Renal cortex interstitium (tissue), 15 donors: ENCODE measurements at places on chromosomes 2 and 18. TPM values are rescaled to one million over a fixed set of nuclear protein-coding genes. Genes with fewer than 3 reads are reported as not detected.

Gene PROC
- 3.2 TPM for polyA plus RNA-seq

DNA sequence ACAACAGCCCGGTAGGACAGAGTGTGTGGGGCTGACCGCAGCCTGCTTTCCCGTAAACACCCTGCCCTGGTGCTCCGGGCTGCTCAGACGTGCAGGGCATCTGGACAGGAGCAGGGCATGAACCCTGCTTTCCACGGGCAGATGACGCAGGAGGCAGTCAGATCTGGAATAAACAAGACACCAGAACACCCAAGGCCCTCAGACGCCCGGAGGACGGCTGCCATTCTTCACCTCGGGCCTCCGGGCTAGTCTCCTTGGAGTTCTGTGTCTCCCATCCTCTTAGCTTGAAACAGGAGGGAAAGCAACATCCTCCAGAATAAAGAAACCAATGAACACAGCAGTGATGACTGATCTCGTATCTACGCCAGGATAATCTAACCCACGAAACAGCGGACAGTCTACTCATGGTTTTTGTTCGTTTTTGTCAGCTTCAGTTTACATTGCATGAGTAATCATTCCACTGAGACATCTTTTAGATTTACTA lies 7.3 kb downstream of the PXDN start:
- DNase-seq, result no peak

DNA sequence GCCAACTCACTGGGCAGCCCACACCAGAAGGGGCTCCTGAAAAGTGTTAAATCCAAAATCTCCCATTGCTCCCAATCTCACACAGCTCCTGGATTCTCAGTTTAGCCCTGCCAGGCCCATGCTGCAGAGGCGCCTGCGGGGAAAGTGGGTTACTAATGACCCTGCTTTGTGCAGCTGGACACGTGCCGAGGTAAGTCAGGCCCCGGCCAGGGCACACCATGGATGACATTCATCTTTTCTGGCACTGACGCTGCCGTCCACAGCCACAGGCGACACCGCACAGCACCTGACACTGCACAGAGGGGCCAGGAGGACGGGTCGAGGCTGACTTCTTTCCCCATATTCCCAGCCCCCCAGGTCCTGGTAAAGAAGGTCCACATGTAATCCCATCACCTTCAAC lies 193.5 kb downstream of the EIPR1 start:
- no peak for DNase-seq

Gene SCG2
- 0.47 TPM for polyA plus RNA-seq

DNA sequence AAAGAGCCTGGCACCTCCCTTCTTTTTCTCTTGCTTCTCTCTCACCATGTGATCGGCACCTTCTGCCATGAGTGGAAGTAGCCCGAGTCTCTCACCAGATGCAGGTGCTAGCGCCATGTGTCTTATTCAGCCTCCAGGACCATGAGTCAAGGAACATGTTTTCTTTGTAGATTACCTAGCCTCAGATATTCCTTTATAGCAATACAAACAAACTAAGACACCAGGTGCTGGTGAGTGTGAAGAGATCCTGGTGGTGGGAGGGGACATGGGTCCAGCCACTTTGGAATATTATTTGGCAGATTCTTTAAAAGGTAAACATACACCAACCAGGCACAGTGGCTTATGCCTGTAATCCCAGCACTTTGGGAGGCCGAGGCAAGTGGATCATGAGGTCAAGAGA lies 5.9 kb upstream of the USP40 start:
- DNase-seq, result no peak

GRCh38 chr2:69745035-69745434 lies 3.1 kb downstream of the ANXA4 start:
- DNase-seq, result no peak

Gene CYP27C1
- 7.0 TPM for polyA plus RNA-seq

GRCh38 chr2:96485751-96486651 lies 19.2 kb downstream of the NEURL3 start:
- DNase-seq, result peak; percentile 67

DNA sequence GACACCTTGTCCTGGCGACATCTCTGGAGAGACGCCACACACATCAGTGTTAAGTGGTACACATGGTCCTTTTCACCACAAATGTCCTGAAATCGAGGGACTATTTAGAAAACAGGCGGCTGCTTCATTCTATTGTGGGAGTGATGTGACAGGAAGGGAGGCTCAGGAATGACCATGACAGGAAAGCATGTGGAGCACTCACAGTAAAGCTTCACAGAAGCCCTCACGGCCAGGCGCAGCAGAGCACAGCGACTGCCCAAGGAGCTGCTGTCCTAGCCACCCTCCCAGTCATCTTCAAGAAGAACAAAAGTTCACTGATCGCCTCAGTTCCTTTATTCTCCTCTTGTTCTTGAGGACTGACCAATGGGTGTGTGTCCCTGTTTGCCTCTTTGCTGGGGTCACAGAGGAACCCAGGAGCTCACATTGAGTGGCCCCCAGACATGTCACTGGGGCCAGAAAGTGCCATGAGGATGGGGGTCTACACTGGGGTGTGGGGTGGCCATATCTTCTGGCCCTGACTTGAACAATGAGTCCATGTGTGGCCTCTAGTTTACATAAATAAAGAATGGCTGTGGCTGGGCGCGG lies 84.6 kb upstream of the RANBP2 start:
- no peak for DNase-seq

Gene PLCD4
- 7.2 TPM for polyA plus RNA-seq

Gene CCDC68
- 7.5 TPM for polyA plus RNA-seq

GRCh38 chr2:26642429-26642828 lies 1.3 kb upstream of the CIB4 start:
- no peak for DNase-seq

DNA sequence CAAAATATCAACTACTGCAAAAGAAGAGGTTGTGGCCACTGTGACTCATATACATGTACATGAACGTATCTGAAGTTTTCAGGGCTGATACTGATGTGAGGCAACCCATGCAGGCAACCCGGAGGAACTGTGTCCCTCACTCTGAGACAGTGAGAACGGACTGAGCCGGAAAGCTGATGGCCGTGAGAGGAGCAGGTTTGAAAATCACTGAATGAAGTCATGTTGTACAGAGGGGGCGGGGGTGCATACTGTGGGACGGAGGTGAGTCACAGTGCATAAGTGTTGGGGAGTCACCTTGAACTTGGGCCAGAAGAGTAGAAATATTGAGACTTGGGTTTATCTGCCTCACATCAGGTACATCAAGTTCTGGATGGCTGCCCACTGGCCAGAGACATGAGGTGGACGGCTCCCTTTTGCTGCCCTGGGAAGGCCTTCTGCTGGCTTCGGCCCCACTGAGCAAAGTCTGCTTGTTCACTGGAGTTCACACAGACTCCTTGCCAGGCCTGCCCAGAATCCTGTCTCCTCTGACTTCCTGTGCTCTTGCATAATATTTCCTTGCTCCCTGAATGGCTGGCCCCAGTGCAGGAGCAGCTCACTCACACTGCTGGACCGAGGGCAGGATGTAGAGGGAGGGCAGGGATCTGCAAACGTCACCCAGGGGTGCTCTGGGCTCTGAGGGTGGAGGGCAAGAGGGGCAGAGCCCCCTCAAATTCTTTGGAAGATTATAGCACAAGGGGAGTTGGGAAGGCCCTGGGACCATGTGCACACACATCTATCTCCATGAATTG lies 18.1 kb downstream of the EPAS1 start:
- no peak for DNase-seq

Gene SCYGR1
- polyA plus RNA-seq, result not detected

DNA sequence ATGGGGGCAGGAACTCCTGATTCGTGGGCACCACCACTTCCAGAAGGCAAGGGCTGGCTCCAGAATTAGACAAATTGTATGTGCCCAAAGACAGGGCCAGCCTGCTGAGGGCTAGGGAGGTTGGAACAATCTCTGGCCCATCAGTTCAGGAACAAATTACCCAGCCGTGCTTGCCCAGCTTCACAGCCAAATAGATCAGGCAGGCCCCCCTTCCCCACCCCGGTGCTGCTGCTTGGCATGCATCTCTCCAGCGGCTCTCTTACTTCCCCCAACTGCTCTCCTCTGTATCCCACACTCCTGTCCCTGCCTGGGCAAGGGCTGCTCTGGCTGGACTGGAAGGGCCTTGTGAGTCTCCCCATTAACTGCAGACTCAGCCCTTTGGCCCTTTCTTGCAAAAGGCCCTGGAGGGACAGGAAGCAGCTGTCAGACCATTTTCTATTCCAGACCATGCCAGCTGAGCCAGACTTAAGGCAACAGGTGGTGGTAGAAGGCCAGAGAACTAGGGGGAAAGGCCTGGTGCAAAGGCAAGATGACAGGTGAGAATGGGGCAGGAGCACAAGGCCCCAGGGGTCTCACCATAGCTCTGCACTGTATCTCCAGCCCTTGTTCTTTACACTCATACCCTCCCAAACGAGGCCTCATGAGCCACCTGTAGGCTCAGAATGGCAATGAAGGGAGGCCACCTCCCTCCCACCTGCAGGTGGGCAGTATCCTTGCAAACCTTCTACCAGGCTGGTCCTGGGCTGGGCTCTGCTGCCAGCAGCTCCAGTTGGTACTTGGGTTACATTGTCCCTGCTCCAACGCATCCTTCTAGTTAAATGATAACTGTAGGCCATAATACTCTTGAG lies 30.7 kb upstream of the ACAA2 start:
- DNase-seq, result no peak

DNA sequence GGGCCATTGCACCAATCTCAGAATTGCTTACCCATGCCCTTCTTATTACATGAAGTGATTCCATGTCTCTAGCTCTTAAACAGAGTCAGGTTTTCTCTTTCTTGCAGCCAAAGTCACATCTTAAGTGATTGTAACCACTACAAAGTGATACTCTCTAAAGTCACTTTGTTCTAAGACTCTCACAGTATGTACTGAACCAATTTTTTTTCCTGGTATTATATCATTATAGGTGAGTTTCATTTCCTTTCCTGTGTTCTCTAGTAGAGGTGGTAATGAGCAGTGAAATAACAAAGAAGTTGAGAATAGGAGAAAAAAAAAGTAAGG lies 66.3 kb upstream of the DARS1 start:
- no peak for DNase-seq

GRCh38 chr2:38806015-38806732 lies 28.2 kb downstream of the GEMIN6 start:
- DNase-seq, result no peak

GRCh38 chr2:205218056-205218455 lies 464.2 kb upstream of the NRP2 start:
- no peak for DNase-seq

- DNase-seq, result peak; percentile 38
Measured at GRCh38 chr2:40658941-40659340, 207.1 kb upstream of the SLC8A1 start.

Gene LINC00305
- 4.3 TPM for polyA plus RNA-seq

GRCh38 chr18:7177116-7177744 lies 53.7 kb upstream of the LRRC30 start:
- DNase-seq, result peak; percentile 36

Gene C18orf32
- 28.7 TPM for polyA plus RNA-seq

- no peak for DNase-seq
Measured at GRCh38 chr18:21548647-21549046, 51.9 kb downstream of the ESCO1 start.

DNA sequence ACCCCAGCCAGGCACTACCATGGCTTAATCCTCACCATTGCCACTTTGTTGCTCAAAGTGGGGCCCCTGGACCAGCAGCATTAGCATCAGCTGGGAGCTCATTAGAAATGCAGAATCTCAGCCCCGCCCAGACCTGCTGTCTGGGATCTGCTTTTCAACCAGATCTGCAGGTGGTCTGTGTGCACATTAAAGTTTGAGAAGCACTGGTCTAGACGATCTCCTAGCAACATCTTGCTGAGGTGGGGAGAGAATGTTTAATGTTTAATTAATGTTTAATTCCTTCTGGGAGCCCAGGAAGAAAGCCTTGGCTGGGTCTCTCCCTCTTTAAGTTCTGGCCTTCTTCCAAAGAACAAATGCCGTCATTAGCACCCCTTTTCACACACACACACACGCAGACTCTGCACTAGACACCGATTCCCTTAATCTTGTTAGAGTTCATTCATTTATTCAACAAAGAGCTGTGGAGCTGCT lies 53.7 kb downstream of the EDAR start:
- no peak for DNase-seq

Gene HNMT
- 73.8 TPM for polyA plus RNA-seq
